ENCODE measurements at places on chromosomes 16 and 17.

DNA sequence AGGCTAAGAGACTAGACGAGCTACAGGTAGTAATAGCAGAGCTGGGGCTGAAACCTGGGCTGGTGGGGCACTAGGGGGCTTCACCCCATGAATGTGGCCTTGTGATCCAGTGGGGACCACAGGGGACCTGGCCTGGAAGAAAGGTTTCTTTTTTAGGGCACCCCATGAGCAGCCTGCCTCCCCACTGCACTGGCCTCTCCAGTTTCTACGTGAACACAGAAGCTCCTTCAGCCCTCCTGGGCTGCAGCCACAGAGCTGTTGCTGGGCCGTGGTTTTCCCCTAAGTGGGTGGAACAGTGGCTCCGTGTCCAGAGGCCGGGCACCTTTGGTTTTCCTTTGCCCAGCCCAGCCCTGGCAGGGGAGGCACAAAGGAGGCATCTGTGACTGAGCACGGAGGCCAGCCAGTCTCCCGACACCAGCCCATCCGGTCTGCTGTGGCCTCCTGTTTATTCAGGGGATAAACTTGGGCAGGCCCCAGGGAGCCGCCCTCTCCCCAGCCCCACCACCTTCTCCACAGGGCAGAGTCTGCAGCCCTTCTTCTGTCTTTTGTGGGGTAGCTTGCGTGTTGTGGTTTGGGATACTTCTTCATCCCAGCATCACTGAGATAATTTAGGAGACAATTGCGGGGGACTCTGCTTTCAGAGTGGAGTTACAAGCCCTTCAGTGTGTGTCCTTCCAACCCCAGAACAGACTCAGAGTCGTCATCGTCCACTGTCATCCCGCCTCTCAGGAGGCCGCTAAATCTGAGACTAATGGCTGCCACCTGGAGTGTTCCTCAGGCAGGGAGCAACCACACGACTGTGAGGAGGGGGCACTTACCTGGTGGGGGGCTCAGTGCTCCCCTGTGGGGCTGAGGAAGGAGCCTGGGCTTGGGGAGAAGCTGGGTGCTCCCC, 85.3 kb downstream of the RAB11FIP4 start:
- DNase-seq = no peak

DNA sequence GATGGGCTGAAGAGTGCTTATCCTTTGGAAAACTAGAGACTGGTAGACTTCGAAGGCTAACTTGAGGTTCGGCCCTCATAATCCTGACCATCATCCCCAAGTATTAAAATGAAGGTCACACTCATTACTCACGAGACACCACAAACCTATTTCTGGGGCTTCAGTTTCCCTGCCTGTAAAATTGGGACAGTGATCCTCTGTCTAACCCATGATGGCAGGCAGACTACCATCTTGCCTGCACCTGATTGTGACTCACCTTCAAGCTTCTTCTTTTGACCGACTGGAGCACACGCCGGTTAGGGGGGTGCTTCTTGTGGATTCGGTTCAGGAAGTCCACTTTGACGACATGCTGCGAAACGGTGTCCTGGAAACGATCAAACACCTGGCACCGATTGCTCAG, 14.2 kb upstream of the DHRS13 start:
- DNase-seq = no peak

DNA sequence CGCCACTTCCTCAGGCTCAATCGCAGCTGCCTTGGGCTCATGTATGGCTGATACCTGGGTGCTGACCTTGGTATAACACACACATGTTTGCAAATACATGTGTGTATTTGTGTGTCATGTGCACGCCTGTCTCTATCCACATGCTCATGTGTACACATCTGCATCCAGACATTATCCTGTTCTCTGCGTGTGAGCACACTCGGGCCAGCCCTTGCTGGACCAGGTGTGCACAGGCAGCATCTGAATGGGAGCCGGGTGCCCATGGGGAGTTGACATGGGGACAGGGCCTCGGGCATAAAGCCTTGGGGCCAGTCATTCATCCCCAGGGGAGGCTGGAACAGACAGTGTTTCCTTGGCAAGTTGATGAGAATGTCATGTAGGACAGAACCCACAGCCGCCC, 29.1 kb upstream of the CRHR1 start:
- DNase-seq = no peak

- no peak for DNase-seq
These were observed 7.6 kb downstream of the RAB40B start for GRCh38 chr17:82690786-82691489.

- DNase-seq = no peak
These were observed 8.3 kb downstream of the FLII start for GRCh38 chr17:18250259-18250658.

- DNase-seq = no peak
These were observed 2.9 kb downstream of the CFAP97D1 start for GRCh38 chr17:43782913-43783680.

GRCh38 chr17:1532836-1533602, 16.6 kb upstream of the INPP5K start:
- no peak for DNase-seq

All from HuH-7.5 (cell line).